Stimulated activated CD4-positive, alpha-beta T cell treated with anti-CD3 and anti-CD28 coated beads, Interleukin-12 subunit alpha, Interleukin-12 subunit beta, amount 100 ng/mL, for 24 hours (primary cell): ENCODE measurements at places on chromosomes 4 and X.

DNA sequence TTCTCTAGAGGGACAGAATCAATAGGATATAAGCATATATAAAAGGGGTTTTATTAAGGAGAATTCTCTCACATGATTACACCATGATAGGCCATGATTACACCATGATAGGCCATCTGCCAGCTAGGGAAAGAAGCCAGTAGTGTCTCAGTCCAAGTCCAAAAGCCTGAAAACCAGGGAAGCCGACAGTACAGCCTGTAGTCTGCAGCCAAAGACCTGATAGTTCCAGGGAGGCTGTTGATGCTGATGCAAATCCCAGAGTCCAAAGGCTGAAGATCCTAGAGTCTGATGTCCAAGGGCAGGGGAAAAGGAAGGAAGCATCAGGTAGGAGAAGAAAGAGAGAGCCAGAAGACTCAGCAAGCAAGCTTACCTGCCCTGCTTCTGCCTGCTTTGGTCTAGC is 411.3 kb upstream of the EMCN start:
- no peak for DNase-seq

- DNase-seq: no peak
Observed at GRCh38 chr4:125770814-125771398, 456.2 kb downstream of the FAT4 start.

DNA sequence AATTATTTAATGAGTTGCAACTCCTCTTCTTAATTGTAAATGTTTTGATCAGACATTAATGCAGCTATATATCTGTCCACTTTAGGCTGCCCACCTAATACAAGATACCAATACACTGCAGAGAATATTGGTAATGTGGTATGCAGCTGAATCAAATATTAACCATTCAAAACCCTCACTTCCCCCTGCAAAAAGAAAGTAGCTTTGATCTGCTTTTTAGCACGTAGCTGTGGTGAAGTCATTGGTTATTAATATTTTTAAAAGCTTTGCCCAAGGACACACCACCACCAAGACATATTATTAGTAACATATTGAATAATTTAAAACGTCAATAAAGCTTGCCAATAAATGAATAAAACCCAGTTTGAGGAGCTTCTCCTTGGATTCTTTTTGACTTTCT is 28.6 kb upstream of the CYP2U1 start:
- no peak for DNase-seq

- no peak for DNase-seq
Observed at GRCh38 chr4:38332699-38333098, 331.3 kb upstream of the KLF3 start.

- no peak for DNase-seq
Observed at GRCh38 chr4:58063404-58064160, 953.4 kb upstream of the IGFBP7 start.

GRCh38 chr4:128942607-128943006 is 133.1 kb downstream of the JADE1 start:
- no peak for DNase-seq

DNA sequence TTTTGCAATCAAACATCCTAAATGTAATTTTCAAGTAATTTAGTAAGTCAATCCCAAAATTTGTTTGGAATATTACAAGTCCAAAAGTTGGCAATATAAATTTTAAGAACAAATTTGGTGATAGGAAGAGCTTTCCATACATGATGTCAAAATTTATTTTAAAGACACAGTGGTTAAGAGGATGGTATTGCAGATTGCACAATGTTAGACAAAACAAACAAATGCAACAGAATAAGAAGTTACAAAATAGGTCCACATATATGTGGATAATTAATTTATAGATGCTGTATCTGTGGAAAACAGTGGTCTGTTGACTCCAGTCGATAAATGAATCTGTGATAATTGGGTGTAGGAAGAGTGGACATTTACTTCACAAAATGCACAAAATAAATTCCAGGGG is 358.5 kb downstream of the PCDH7 start:
- no peak for DNase-seq

- DNase-seq: no peak
Observed at GRCh38 chr4:184911310-184911709, 85.5 kb upstream of the ACSL1 start.

- no peak for DNase-seq
Observed at GRCh38 chr4:173859091-173859713, 329.2 kb upstream of the HAND2 start.

DNA sequence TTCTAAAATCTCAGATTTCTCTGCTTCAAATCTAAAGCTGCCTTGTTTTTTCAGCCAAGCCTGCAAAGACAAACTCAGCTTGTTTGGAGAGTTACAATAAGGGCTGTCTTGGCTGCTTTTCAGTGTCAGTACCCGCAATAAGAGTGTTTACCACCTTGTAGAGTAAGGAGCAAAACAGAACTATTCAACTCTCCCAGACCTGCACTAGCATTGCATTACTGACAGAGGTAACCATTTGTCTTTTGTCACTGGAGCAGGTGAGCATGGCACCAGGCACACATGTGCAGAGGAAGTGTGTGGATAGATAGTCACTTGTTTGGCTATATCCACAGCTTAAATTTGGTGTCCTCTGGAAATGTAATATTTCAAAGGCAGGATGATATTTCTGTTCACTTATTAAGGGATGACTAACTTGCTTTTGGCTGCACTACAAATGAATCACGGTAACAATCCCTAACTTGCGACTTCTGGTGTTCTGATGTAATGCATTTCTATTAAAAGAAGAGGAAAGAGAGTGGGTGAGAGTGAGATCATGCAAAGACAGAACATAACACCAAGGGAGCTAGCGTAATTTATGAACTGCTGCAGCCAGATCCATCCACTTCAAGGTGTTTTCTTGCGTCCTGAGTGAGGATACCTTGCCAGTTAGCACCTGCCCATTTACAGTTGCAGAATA is 38.6 kb downstream of the PTCHD1 start:
- DNase-seq: no peak

- DNase-seq: no peak
Observed at GRCh38 chr4:38149472-38149996, 189.3 kb downstream of the PTTG2 start.
